ENCODE measurements at places on chromosomes 3 and 15. TPM values are rescaled to one million over a fixed set of nuclear protein-coding genes. Genes with fewer than 3 reads are reported as not detected.

- DNase-seq: no peak
Observed at GRCh38 chr3:11363715-11364114, 91.5 kb downstream of the ATG7 start.

DNA sequence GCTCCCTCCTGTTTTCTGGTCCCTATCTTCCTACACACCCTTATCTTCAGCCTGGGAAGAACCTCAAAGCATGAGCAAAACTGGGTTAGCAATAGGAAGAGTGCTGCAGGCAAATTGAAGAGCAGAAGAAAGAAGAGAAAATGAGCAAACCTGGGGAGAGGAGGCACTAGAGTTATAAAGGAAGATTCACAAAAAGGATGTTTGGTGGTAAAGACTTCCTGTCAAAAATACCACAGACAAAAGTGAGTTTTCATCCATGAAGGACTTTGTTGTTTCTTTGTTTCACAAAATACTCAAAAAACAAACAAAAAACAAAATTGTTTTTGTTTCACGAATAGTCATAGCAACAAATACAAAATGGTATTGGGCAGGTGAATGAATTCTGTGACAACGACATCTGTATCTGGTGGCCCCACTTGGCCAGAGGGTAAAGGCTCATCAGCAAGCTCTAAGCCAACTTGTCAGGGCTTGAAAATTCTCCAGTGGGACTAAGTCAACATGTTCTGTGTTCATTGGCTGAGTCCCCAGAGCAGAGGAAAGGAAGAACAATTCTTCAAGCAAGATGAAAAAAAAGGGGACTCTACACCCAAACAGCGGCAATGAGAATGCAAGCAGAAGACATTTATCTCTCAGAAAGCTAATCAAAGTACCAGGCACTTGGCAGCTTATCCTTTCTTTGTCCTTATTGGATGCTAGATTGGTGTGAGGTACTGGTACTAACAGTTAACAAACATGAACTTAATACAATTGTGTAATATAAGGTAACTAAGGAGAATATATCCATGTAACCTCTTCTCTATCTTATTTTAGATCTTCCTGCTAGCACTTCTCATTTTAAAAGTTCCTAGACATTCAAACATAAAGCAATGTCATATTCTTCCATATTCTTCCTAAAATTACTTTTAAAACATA, 9.7 kb downstream of the ATP8B4 start:
- peak; percentile 64 for DNase-seq

DNA sequence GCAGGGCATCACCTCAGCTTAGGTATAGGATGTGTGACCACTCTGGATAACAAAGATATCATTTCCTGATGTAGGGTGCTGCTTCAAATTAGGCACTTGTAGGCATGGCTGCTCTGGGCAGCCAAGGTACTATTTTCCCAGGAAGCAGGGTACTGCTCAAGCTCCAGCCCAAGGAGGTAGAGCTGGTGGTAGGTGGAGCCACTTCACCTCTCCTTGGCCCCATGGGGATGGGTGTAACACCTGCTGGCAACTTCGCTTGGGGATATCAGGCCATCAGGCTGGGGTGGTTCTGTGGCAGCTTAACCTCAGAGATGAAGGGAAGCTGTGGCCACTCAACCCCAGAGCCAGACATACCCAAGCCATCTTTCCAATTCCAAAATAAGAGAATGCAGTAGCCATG, 147.1 kb upstream of the IGF1R start:
- no peak for DNase-seq

DNA sequence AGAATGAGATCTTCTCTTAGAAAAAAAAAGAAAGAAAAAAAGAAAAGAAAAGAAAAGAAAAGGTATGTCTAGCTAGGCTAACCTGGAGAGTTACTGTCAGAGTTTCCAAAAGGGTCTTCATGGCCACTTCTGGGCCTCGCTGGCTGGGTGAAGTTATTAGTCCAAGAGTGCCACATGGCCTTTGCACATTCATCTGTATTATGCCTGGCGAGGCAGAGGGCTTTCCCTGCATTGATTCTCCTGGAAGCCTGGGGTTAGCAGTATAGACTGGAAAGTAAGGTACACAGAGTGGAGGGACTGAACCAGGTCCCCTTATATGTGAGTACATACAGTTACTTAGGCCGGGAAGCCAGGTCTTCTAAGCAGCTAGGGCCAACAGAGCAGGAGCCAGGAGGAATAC, 54.8 kb upstream of the CGNL1 start:
- no peak for DNase-seq

- peak; percentile 11 for DNase-seq
Observed at GRCh38 chr15:40582726-40583246, 11.3 kb upstream of the KNL1 start.

DNA sequence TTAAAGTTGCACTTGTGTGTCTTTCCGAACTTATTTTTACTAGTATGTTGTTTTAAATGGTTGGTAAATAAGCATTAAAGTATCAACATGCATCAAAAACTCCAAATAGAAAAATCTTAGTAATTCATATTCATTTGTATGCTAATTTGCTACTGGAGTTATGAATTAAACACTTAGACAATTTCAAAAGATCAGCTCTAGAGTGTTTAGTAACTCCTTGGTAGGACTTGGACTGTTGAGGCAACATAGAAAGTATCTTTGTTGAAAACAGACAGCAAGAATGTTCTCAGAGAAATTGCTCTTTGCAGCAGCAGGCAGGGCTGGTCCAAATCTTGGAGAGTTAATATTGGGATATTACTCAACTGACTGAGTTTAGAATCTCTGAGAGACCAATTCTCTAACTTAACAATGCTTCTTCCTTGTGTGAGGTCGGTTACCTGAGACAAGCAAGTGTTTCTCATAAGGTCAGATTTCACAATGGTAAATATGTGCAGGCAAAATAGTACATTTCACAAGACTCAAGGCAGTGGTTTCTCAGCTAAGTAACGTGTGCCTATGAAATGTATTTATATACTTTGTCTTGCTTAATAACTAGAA, 147.8 kb upstream of the IL12A start:
- no peak for DNase-seq

GRCh38 chr15:94273826-94274225, 42.5 kb downstream of the MCTP2 start:
- no peak for DNase-seq

DNA sequence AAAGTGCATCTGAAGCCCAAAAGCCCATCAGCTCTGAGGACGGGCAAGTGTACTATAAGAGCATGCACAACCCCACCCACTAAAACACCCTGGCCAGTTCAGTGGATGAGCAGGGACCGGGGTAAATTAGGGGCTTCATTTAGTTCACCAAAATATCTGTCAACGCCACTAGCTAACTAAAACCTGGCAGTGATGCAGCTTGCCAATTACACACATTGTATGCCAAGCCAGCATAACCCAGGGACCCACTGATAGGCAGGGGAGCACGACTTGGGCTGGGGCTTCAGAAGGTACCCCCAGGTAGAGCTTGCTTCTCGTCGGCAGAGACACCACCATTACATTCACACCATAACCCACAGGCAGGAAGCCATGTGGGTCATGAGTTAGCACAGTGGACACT, 47.0 kb downstream of the PTPN23 start:
- no peak for DNase-seq

DNA sequence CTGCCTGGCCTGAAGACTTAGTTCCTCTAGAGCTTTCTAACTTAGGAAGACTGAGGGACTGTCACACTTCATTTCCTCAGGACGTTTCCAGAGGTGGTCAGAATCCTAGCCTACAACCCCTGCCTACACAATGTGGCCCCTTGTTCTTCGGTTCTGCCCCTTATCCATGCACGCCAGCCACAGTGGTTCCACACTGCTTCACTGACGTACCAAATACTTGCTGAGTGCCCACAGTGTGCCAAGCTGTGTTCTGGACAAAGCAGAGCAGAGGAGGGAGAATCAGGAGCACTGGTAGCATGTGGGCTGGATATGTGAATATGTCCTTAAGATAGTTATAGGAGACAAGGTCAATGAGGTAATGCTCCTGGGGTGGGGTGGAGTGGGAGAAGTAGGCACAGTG, 70.5 kb upstream of the SAMMSON start:
- no peak for DNase-seq

DNA sequence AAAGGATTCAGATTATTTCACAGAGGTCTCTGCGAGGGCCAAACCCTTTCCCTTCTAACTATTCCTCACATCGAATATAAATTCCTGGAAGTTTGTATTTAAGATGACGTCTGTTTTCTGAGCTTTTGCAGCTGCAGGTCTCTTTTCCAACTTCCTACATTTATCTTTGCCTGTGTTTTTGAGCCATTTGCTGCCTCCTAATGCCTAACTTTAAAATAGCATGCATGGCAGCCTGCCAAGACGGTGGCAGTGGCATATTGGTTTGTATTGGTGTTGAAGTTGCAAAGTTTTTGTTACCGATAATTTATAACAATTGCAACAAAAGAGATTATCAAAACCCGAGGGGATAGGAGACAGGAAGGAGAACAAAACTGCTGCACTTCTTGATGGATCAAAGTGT, 187.1 kb upstream of the DNAJC19 start:
- peak; percentile 43 for DNase-seq

DNA sequence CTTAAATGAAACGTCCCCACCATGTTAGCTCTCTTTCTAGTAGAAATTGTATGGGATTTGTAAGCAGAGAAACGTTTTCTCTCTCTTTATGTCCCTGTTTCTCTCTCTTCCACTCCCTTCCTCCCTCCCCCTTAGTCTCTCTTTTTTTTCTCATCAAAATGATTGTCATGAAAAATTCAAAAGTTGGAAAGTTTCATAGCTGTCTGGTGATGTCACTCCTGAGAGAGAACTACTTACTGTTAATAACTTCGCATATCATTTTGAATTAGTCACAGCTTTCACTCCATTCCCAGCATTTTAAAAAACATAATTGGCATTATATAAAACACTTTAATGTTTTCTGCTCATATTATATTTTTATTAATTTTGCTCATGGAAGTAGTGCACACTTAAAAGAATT, 331.1 kb downstream of the C3orf38 start:
- no peak for DNase-seq

- DNase-seq: no peak
Observed at GRCh38 chr3:67819447-67819846, 165.0 kb upstream of the SUCLG2 start.

GRCh38 chr15:58497046-58497785, 65.4 kb downstream of the LIPC start:
- no peak for DNase-seq

The GNAT1 gene
- not detected for total RNA-seq

The PLCH1 gene
- total RNA-seq: under 0.01 TPM

The FSTL1 gene
- total RNA-seq: 309 TPM

The IQCF2 gene
- not detected for total RNA-seq
